ENCODE measurements at places on chromosomes 4 and X. TPM values are rescaled to one million over a fixed set of nuclear protein-coding genes. Genes with fewer than 3 reads are reported as not detected.

DNA sequence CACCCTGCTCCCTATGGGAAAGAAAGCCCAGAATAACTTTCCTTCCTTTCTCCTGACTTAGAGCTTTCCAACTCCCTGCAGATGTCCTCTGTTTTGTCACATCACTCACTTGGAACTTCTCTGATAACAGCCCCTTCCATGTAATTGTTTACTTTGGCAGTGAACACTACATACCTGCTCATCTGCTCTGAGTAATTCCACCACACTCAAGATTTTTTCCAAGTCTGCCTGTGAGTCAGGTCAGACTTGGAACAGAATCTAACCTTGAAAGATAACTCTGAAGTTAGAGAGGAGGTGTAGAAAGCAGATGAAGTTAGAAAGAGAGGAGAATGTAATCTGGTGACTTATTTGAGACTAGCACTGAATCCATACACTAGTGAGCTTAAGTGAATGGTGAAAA lies 7.4 kb downstream of the MAGEB10 start:
- ATAC-seq: no peak

- ATAC-seq: no peak
Measured at GRCh38 chrX:48709522-48710112, 13.1 kb downstream of the SUV39H1 start.

The CDS1 gene
- total RNA-seq: 3.3 TPM

DNA sequence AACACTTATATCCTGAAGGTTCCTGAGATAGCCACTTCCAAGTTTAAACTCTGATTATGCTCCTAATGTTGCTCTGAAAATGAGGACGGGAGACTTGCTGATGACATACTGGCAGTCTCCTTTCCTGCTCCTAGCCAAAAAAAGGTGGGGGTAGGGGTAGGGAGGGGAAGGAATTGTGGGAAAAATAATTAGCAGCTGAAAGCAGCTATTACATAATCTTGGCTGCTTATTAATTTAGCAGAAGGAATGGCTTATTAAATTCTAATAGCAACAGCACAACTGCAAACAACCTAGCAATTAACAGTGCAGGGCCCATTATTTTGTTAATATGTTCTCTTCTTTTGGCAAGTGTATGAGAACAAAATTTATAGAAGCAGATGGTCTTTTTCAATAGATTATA lies 2.0 kb upstream of the AP1S2 start:
- ATAC-seq: no peak

DNA sequence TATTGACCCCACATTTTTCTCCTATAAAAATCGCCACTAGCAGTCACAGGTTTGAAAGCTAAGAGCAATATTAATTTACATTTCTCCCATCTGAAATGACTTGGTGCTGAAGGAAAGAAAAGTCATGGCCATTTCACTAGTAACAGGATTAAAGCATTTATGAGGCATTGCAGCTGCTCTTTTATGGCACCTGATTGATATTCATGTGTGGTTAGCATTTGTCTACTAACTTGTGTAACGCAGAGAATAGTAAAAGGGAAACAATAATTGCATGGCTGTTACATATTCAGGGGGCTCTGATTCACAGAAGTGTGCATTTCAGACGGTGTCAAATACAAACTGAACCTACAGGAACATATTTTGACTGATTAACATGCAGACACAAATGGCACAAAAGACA lies 5.2 kb downstream of the PCDH19 start:
- ATAC-seq: no peak

GRCh38 chrX:41779941-41780340 lies 56.0 kb downstream of the GPR82 start:
- no peak for ATAC-seq

- ATAC-seq: no peak
Measured at GRCh38 chr4:40264995-40265909, 68.4 kb downstream of the RHOH start.

The SMIM43 gene
- total RNA-seq: 2.3 TPM

- peak; percentile 70 for ATAC-seq
Measured at GRCh38 chr4:11505221-11505971, 76.7 kb upstream of the HS3ST1 start.

The TAF9B gene
- 68.5 TPM for total RNA-seq

DNA sequence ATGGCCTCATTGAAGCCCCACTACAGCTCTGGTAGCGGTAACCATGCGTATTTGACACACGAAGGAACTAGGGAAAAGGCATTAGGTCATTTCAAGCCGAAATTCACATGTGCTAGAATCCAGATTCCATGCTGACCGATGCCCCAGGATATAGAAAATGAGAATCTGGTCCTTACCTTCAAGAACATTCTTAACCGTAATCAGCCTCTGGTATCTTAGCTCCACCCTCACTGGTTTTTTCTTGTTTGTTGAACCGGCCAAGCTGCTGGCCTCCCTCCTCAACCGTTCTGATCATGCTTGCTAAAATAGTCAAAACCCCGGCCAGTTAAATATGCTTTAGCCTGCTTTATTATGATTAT lies 876 bp downstream of the HPRT1 start:
- no peak for ATAC-seq

DNA sequence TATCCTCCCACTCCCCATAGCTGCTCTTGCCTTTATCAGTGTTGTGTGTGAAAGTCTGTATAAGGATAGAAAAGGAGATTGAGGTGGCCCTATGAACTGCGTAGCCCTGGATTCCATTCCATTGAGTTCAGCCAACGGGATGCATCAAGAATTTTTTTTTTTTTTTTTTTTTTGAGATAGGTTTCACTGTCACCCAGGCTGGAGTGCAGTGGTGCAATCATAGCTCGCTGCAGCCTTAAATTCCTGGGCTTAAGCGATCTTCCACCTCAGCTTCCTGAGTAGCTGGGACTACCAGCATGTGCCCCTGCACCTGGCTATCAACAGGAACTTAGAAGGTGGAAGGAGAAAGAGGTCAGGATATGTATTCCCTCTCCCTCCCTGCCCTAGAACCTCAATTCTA lies 187.2 kb upstream of the SPRY1 start:
- ATAC-seq: no peak

DNA sequence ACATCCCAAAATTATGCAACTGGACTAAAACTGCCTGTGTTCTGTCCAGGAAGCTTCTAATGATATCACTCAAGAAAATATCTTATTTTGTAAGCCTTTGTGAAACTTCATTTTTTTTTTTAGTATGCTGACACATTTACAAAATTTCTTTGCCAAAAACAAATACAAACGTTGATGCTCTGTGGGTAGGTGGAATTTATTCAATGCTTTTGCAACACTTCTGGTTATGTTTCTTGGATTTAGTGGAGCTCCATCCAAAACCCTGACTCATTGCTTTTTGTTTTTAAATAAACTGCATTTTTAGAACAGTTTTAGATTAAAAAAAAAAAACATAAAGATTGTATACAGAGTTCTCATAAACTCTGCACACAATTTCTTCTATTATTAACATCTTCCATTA lies 250.9 kb upstream of the MAOA start:
- ATAC-seq: no peak

DNA sequence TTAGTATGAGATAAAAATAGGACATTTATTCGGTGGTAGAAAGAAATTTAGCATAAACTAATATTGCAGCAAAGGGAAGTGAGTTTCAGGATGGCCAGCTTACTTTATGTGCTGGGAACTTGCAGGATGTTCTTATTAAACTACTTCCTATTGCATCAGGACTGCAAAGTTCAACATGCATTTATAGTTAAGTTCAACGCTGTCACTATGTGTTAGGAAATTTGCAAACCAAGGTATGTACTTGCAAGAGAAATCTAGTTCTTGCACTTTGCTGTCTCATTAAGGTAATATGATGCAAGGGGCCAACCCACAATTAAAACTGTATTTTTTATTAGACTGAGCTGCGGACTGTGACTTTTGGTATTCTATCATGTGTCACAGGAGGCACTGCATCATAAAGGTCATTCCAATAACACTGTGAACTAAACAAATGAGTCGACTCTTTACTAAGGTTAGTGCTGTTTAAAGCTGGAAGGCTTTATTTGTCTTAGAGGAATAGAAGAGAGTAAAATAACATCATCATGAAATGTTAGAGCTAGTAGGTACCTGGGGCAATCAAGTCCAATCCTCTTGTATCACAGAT lies 1525.7 kb upstream of the TENM3 start:
- no peak for ATAC-seq

- ATAC-seq: no peak
Measured at GRCh38 chrX:122582280-122582974, 601.7 kb upstream of the GRIA3 start.

DNA sequence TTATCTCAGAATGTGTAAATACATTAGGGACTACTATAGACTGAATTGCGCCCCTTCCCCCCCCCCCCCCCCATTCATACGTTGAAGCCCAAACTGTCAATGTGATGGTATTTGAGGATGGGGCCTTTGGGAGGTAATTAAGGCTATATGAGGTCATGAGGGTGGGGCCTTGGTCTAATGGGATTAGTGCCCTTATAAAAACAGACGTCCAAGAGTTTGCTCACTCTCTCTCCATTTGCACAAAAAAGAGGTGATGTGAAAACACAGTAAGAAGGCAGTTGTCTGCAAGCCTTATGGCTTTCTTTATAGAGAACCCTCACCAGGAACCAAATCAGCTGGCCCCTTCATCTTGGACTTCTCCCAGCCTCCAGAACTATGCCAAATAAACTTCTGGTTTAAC lies 15.3 kb downstream of the SPACA5 start:
- ATAC-seq: no peak

- no peak for ATAC-seq
Measured at GRCh38 chr4:107423677-107424405, 296.2 kb downstream of the PAPSS1 start.

DNA sequence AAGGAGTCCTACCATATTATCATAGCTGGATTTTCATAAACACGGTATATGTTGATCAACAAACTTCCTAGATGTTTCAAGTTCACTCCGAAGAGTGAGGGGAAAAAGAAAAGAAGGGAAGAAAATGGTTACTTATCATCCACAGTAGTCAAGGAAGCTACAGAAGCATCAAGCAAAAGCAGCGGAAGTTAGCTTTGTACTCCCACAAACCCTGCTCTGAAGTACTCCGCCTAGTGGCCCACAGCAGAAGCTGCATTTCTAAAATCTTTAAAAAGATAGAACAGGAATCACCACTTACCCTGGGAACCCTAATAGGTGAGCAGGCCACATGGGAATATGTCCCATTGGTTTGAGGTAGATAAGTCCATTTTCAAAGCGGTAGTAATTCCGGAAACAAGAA lies 28.5 kb upstream of the FRG1 start:
- no peak for ATAC-seq

DNA sequence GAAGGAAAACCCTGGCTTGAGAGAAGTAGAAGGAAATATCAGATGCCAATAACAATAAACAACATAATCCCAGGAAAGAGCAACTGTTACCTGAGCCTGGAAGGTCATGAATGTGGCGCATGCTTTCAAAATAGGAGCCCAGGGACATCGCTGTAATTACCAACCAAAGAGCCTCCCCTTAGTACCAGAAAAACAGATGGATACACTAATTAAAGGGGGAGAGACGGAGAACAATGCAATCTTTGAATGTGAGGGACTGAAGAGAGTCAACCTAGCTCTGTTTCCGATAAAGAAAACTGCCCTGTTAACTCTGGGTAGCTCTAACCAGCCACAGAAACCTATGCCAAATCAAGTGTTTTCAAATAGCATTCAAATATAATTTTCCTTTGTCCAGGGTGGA lies 161.4 kb downstream of the ENOX2 start:
- no peak for ATAC-seq
